ENCODE measurements at places on chromosomes 7 and 10.

GRCh38 chr7:116331020-116331419, 120.7 kb downstream of the TES start:
- no peak for DNase-seq

DNA sequence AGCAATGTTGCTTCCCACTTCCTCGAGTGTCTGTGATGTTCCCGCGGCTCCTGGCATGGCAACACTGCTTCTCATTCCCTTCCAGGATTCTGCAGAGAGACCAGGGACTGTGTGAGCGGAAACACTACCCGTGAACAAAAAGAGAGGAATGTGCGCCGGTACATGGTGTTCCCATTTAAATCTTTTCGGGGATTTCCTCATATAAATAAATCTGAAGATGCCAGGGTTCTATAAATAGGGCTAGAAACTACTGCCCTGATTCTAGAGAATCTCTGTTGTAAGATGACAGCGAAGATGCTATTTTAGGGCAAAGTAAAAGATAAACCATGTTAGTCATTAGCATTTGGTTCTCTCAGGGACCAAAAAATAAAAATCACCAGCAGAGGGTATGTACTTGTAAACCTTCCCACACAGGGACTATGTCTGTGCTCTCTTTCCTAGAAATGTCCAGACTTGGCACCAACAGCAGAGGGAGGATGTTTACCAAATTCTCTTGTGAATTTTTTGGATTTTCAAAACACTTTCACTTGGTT, 92.2 kb upstream of the DDC start:
- DNase-seq, result no peak

DNA sequence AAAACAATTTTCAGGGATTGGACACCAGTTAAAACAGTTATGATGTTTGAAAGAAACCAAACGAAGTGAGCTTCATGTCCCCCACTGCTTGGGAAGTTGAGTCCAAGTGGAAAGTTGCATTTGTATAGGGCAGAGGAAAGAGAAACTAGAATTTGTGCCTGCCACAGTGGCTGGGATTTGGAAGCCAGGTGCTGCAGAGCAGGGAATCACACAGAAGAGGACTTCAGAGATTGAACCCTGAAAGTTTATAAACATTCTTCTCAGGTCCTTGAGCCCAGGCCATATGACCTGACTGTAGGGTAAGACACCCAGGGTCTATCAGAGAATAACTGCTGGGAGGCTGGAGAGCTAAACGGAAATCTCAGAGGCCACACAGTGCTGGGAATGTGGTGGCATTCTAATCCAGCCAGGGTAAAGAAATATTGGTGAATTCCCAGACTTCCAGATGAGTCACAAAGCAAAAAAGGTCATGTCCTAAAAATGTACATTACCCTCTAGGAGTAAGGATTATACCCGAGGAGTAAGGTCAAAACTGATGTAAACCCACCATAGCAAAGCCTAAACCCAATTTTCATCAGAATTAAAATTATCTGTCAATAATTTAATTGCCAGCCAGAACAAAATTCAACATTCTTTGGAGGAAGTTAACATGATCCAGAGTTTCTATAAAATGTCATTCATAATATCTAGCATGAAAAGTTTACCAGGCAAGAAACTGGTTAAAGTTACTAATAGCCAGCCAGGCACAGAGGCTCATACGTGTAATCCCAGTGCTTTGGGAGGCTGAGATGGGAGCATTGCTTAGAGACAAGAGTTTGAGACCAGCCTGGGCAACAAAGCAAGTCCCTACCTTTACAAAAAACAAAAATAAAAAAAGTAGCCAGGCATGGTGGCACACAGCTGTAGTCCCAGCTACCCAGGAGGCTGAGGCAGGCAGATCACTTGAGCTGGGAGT, 31.2 kb downstream of the TOMM7 start:
- no peak for DNase-seq

DNA sequence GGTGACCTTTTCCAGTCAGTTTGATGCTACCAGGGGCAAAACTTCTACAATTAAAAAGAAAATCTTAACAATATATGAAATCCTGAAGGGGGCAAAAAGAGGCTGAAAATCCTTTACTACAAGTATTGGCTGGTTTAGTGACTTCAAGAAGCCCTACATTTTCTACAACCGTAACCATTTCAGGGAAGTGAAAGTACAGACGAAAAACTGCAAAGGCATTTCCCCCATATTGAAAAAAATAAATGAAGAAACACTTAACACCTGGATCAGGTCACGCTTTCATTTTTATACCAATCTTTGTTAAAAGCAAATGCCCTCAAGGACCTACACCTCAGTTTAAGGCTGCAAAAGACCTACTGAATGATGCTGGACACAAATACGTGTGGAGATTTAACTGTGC, 38.6 kb downstream of the IL6 start:
- no peak for DNase-seq

- no peak for DNase-seq
Measured at GRCh38 chr7:108097703-108098102, 32.5 kb downstream of the LAMB4 start.
